ENCODE measurements at places on chromosomes 5 and 9. TPM values are rescaled to one million over a fixed set of nuclear protein-coding genes. Genes with fewer than 3 reads are reported as not detected.

GRCh38 chr5:138448070-138448469, 9.2 kb downstream of the REEP2 start:
- no peak for DNase-seq

DNA sequence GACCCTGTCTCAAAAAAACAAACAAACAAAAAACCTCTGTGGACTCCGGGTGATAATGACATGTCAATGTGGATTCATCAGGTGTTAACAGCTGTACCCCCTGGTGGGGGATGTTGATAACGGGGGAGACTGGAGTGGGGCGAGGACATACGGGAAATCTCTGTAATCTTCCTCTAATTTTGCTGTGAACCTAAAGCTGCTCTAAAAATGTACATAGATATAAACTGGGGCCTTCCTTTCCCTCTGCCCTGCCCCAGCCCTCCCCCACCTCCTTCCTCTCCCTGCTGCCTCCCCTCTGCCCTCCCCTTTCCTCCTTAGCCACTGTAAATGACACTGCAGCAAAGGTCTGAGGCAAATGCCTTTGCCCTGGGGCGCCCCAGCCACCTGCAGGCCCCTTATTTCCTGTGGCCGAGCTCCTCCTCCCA, 1.4 kb upstream of the CEL start:
- peak; percentile 12 for DNase-seq

- no peak for DNase-seq
Observed at GRCh38 chr5:115392611-115393010, 96.2 kb upstream of the CCDC112 start.

DNA sequence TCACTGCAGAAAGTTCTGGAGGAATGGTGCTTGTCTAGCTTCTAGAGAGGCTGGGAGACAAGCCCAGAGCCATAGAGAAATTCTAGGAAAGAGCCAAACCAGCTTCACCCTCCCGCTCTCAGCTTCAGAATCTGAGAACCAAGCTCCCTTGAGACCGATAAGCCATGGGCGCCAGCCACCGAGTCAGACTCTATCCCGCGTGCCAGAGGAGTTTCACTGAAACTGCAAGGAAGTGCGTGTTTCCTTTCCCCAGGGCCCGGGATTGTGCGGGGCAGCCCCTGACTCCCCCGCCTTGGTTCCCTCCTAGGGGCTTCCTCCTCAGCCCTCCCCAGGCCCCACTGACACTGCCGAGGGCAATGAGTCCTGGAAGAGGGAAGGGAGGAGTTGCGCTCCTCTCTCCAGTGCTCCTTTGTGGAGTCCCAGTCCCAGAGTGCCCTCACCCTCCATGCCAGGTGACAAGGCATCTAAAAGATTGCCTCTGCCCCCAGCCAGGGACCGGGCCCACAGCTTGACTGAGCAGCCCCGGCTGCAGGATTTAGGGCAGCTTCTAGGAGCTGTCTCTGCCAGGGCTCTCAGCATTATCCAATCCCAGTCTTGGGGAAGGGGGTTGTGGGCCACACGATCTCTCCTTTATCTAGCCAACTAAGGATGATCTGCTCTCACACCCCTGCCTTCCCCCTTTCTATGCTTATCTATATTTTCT, 18.4 kb upstream of the TCF7 start:
- DNase-seq, result no peak

DNA sequence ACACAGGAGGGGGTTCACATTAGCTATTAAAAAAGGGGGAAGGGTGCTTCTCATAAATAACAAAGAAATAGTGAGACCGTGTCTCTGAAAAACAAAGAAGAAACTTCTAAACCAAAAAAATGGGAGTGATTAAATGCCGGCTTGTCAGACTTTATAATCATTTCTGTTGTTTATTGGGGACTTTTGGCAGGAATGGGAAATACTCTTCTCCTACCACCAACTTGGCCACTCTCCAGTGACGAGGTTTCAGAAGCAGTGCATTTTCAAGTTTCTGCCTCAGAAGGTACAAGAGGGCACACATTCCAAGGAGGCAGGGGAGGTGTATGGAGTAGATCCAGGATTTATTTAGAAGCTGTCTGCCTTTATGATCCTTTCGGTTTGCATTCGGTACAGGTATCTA, 46.2 kb downstream of the LIX1 start:
- DNase-seq, result no peak

DNA sequence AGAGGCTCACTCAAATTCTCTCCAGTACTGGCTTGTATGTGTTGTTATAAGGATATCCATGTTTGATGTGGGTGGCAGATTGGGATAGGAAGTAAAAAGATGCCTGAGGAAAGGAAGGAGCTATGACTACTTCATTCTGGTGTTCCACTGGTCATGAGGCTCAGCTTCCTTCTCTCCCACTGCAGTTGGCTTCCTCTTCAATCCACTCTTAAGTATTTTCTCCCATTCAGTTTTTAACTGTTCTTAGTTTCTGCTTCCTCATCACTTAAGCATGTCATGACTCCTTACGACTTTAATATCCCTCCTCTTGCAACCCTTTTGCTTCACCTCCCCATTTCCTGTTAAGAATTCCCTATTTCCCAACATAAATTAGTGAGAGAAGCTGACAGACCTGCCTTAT, 81.1 kb downstream of the PJA2 start:
- DNase-seq, result no peak

- DNase-seq, result no peak
Observed at GRCh38 chr5:147779694-147780093, 2.8 kb downstream of the JAKMIP2 start.

- no peak for DNase-seq
Observed at GRCh38 chr9:82295181-82295580, 306.6 kb downstream of the SPATA31D1 start.

GRCh38 chr9:1267141-1267570, 217.0 kb downstream of the DMRT2 start:
- no peak for DNase-seq

DNA sequence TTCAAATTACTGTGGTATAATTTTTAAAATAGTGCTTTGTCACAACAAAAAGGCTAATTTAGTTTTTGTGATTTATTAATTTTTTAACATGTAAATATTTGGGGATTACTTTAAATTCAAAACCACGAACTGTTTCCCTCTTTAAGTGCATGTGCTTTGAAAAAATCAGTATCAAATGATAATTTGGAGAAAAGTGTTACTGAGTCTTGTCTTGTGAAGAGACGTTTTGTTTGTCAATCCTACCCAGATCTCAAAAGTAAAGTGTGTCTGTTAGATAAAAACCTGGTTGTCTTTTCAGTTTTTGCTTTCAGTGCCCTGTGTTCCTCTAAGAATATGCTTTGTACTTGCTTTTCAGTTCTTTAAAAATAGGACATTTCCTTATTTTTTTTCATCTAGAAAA, 7.7 kb downstream of the ZSWIM6 start:
- DNase-seq, result no peak

DNA sequence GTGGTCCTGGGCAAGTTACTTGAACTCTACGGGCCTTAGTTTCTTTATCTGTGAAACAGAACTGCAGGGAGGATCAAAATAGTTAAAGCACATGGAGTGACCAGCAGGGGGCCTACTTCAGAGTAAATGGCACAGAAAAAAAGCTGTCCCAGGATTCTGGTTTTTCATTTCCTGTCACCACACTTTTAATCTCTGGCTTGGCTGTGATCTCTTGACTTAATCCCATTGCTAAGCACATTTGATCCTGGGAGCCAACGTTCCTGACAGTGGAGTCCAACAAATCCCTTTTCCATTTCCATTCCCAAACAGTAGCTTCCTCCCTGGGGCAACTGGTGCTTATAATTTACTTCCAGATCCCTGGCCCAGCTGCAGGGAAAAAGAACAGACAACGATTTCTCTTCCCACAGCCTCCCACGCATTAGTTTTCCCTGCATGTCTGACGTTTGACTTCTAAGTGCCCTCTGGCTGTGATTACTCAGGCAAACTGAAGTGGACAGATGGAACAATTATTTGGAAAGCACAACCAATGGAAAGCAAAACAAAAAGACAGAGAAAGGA, 136.5 kb upstream of the STK32A start:
- peak; percentile 49 for DNase-seq

DNA sequence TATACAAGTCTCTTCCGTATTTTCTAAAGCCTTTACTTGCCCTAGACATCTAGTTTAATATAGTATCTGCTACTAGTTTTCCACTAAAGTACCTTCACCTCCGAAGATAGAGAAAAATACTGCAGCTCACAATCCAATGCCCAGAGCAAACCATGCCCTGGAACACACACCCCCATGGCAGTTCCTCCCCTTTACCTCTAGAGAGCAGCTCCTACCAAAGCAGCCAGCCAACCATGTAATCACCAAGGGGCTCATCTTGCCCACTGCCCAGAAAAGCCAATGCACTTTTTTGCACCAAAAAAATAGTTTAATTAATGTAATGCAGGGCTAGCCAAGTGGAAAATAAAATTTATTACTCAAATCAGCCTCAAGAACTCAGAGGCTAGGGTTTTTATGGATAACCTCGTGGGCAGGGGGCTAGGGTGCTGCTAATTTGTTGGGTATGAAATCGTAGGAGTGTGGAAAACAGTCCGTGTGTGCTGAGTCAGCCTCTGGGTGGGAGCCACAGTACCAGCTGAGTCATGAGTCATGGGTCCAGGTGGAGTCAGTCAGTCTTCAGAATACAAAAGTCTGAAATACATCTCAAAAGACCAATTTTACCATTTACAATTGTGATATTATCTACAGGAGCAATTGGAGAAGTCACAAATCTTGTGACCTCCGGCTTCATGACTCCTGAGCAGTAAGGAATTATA, 120.1 kb upstream of the ACO1 start:
- DNase-seq, result peak; percentile 1

- DNase-seq, result no peak
Observed at GRCh38 chr9:70947511-70947910, 173.9 kb downstream of the TRPM3 start.

DNA sequence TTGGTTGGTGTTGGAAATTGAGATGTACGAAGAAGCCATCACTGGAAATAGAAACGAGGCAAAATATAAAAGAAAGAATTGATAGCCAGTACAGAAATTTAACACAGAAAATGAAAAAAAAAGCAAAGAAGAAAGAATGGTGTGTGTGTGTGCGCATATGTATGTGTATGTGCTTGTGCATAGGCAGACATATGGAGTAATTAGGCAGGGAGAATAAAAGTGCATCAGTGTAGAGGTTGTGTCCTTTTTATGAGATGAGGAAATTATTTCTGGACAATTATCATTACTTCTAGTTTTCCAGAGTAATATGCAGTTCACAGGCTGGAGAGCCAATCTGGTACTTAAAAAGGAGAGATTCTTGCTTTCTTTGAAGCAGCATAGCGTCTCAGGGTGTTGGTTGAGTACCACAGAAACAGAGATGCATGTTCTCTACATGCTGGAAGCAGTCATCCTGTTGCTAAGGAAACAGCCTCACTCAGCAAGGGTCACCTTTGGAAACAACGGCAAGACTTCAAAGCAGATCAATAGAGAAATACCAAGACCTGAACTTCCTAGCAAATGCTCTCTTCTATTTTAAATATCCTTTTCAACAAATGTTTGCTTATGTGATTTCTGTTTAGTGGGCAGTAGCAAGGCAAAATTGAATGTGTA, 172.7 kb downstream of the TAF11L14 start:
- no peak for DNase-seq

DNA sequence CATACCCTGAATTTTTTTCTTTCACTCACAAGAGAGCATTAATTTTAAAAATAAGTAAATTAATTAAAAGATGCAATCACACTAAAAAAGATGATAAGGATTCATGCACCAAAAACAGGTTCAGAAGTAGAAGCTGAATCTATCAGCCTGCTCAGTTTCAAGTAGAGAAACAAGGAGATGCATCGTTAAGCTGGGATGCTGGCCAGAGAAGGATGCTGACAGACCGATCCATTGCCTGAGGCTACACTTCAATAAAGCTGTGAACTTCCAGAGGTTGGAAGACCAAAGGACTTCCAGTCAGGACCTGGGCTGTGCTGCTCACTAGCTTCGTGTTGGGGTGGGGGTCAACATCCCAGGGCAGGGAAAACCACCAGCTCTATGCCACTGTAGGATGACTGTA, 457.7 kb downstream of the EFNA5 start:
- no peak for DNase-seq

GRCh38 chr5:1164696-1165630, 36.4 kb upstream of the SLC6A19 start:
- no peak for DNase-seq

- DNase-seq, result no peak
Observed at GRCh38 chr5:31255041-31255440, 61.6 kb downstream of the CDH6 start.

DNA sequence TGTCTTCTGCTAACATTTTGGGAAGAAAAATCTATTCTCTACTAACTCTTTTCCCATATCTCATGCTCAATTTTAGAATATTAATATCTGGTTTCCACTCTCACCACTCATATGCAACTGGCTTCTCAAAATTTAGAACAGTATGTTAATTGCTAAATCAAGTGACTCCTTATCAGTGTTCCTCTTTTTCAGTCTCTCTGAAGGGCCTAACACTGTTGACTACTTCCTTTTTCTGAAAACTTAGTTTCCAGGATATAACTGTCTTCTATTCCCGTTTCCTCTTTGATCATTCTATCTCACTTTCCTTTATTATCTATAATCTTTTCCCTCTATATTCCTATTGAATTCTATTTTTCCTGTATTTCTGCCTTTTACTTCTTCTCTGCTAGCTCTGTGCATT, 1717.2 kb upstream of the C9orf72 start:
- no peak for DNase-seq

GRCh38 chr9:5479994-5480694, 29.8 kb downstream of the CD274 start:
- DNase-seq, result no peak

DNA sequence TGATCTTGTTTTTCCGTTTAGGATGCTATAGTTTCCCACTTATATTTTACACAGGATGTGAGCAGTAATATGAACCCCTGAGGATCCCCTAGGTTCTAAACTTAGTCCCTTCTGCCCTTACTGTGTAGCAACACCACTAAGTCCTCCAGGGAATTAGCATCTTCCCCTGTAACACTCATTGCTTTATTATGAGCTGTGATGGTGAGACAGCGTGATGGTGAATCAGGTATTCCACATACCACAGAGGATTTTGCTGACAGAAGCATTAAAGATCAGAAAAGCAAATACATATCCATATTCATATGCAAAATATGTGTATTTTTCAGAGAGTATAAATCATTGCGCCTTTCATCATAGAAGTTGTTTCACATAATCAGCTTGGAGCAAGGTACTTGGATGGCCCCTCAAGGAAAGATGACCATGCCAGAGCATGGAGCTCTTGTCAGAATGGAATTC, 317.0 kb downstream of the ICE1 start:
- no peak for DNase-seq

GRCh38 chr5:124859027-124859426, 112.6 kb upstream of the ZNF608 start:
- DNase-seq, result no peak

GRCh38 chr5:177185993-177186392, 52.4 kb downstream of the NSD1 start:
- no peak for DNase-seq

- no peak for DNase-seq
Observed at GRCh38 chr9:35856882-35857281, 13.3 kb downstream of the OR13J1 start.

C5orf22 gene
- 10.2 TPM for total RNA-seq

MEGF9 gene
- total RNA-seq, result 5.4 TPM

PCDHGA8 gene
- 1.2 TPM for total RNA-seq

NFIL3 gene
- 2.6 TPM for total RNA-seq

ADRA1B gene
- under 0.01 TPM for total RNA-seq

TSSK1B gene
- total RNA-seq, result not detected

PLPPR1 gene
- under 0.01 TPM for total RNA-seq

RUSC2 gene
- 10.9 TPM for total RNA-seq

ANKRD18B gene
- 0.22 TPM for total RNA-seq

Measured in lung microvascular endothelial cell (primary cell).